Fibroblast of upper back skin (primary cell): ENCODE measurements at places on chromosomes 16 and 17.

GRCh38 chr17:73265646-73266640 is 4.3 kb upstream of the CPSF4L start:
- DNase-seq = no peak

DNA sequence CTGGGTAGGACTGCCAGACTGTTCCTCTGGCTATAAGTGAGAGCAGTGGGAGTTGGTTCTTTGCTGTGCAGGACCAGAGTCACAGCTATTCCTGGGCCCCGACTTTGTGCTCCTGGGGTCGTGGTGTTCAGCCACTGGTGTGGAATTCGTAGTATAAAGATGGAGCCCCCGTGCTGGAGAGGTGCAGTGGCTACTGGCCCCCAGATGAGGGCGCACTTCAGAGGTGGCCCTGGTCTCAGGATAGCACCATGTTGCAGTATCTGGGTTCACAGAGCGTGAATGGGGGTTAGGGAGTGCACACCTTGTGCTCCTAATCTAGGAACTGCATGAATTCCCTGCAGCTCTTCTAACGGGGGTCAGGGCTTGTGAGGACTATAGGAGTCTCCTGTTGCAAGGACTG is 21.1 kb downstream of the TANC2 start:
- DNase-seq = no peak

GRCh38 chr17:3929181-3929580 is 12.9 kb upstream of the P2RX1 start:
- DNase-seq = no peak

GRCh38 chr17:78342449-78343186 is 17.3 kb downstream of the SOCS3 start:
- peak; percentile 92 for DNase-seq

DNA sequence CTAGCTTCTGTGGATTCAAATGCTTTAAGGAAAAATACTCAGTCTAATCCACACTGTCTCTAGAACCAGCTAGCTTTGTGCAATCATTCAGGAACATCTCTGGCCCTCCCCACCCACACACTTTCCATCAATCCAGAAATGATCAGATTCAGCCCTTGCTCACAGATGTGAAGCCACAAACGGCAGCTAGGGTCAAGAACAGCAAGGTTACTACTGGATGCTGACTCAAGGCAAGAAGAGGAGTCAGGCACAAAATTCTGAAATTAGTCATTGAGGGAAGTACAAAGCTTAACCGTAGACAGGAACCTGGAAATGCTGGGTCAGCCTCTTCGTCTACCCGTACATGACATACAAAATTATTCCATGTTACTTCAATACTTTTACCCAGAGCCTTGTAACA is 174.6 kb downstream of the CDH13 start:
- no peak for DNase-seq

DNA sequence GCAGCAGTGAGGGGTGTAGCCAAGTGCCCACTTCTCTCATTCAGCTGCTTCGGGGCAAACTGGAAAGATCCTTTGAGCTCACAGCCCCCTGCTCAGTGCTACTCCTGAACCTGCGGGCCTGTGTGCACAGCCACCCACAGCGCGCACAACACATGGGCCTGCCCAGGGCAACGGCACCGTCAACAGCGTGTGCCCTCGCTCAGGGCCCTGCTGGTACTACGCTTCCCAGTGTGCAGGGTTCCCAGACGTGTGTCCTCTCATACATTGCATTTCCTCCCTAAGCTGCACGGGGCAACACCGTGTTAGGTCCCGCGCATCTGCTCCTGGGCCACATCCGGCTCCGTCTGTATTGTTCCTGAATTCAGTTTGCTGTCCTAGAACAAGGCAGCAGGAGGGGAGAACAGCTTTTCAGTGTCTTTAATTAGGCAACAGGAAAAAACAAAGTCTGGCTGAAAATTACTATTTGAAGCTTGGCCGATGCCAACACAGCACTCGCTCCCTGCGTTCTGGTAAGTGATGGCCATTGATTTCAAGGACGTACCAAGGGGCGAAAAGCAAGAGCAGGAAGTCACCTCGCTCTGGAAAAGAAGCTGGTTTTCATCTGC is 15.2 kb downstream of the MRM3 start:
- no peak for DNase-seq

DNA sequence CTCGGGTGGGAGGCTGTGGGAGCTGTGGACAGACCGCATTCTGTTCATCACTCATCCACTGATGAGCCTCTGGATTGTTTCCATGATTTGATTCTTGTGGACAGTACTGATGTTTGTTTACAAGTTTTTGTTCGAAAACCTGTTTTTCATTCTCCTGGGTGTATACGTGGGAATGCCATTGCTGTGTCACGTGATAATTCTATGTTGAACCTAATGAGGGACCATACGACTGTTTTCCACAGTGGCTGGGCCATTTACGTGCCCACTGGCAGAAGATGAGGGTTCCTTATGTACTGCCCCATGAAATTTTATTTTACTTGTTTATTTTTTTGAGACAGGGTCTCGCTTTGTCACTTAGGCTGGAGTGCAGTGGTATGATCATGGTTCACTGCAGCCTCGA is 2.6 kb upstream of the ALG1 start:
- no peak for DNase-seq

DNA sequence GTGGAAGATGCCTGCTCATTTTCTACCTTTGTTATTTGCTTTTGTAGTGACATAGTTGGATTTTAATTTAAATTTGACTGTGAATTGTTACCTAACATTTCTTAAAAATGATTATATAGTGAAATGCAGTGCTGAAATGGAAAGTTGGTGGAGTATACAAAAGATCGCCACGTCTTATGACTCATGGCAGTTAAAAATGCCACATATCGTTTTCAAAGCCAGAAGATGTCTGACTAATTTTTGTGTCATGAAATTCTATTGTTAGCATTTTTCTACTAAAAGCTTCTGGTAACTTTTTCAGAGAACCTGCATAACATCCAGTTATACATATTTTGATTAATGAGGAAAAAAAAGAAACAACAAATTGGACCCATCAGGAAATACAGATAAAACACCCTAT is 20.6 kb downstream of the MAP2K4 start:
- peak; percentile 78 for DNase-seq

DNA sequence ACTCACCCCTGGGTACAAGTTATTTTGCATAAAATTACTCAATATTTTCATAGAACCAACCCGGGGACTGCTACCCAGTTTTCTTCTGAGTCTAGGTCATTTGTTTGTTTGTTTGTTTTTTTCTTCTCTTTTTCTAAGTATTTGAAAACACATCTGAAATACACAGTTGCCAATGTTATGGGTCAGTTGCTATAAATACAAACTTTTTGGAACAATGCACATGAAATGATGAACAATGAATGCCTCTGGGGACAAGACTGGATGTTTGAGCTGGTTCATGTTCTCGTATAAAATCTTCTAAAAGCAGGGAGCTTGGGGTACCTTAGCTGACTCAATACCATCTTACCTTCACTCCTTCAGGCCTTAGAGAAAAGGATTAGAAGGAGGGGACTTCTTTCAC is 30.5 kb downstream of the TMEM238L start:
- DNase-seq = no peak
